ENCODE measurements at places on chromosomes 3 and 15.

DNA sequence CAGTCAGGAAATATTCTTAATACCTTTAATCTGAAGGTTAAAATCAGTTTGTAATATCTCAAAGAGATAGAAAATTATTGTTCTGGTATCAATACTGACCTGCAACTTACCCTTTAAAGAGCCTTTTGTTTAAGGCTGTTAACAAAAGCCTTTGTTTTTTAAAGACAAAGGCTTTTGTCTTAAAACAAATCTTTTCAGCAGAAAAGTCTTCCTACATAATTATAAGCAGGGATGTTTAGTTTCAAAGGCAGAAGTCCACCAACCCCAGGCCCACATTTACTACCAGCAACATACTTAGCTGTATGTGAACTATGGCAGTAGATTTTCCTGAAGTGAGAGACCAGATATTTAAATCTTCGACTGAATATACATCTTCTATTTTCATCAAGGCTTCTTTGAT lies 36.2 kb downstream of the SLC30A4 start:
- DNase-seq: no peak

DNA sequence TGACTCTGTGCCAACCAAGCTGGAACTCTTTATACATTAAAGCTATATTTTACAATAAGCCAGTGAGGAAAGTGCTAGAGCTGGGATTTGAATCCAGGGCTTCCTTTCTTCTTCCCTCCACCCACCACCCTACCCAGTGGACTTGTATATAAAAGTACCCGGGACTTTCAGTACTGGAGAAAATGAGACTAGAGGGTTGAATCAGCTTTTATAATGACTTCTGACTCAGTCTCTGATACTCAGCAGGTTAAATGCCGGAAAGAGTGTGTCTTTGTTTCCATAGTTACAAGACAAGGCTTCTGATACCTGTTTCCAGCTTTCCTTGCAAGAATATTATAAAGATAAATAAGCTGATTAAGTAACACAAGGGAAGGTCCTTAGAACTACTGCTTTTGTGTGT lies 80.9 kb downstream of the FRMD4B start:
- DNase-seq: no peak

- DNase-seq: no peak
Observed at GRCh38 chr3:23288286-23288685, 85.2 kb downstream of the UBE2E2 start.

DNA sequence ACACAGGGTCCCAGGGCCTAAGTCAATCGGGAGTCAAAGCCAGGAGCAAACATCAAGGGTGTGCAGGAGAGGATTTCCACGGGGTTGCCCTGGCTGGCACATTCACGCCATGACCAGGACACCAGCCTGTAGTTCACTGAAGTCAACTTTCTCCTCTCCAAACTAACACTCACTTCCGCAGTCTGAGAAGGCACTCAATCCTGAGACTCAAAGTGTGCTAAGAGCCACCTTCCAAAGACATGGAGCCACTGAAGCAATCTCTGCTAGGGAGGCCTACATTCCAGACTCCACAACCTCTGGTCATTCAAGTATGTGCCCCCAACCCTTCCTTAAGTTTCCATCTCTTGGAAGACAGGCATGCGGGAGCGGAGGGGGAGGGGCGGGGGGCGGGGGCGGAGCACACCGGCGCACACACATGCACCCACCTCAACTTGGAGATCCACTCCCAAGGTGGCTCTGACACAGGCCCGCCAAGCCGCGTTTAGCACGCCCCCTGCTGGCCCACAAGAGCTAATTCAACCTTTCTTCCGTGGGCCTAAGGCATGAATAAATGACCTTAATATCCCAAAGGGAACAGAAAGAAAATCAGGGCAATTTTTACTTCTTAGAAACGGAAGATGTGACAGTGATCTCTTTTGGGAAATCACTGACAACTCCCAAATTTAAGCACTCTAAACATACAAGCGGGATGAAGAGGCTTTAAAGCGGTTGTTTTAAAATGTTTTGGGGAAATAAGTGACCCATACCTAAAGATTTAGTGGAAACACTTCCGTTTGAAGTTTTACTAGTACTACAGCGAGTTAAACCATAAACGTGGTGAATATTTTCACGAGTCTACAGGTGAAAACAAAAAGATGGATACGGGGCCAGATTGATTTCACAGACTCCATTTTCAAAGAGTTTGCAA lies 162.5 kb upstream of the CHRNA7 start:
- peak; percentile 51 for DNase-seq

DNA sequence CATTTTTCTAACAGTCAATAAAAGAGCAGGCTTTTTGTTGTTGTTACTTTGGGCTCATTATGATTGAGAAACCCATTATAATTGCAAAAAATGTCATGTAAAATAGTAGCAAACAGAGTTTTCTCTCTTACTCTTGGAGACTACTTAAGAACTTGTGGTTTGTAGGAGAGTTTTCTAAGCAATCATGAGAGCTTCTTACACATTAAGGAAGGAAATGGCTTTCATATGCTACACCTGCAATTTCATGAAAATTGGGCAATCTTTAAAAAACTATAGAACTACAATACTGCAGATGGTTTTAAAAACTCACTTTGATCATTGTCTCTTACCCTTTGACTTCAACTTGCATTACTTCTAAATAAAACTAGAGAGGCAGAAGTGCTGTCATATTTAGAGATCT lies 701.8 kb downstream of the ZPLD1 start:
- DNase-seq: no peak

- DNase-seq: no peak
Observed at GRCh38 chr15:74461847-74462511, 1.0 kb upstream of the UBL7 start.

GRCh38 chr15:80480909-80481308 lies 76.7 kb downstream of the ARNT2 start:
- no peak for DNase-seq

DNA sequence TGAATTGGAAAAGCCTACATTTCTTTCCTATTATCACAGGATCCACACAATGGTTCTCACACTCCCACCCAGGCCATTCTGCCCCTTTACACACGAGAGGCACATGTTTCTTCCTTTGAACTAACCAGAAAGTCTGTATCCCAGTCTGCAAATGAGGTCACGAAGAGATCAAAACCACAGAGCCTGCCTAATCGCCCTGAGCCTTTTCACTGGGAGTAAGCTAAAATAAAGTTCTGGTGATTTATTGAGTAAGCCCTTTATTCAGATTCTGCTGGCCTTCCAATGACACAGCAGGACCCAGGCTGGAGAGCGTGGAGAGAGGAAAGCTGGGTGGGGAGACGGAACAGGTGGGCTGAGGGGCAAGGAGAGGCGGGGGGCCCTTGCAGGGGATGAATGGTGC lies 78.7 kb downstream of the ATP1B3 start:
- no peak for DNase-seq

- DNase-seq: no peak
Observed at GRCh38 chr3:125214738-125215137, 2.2 kb upstream of the SLC12A8 start.

DNA sequence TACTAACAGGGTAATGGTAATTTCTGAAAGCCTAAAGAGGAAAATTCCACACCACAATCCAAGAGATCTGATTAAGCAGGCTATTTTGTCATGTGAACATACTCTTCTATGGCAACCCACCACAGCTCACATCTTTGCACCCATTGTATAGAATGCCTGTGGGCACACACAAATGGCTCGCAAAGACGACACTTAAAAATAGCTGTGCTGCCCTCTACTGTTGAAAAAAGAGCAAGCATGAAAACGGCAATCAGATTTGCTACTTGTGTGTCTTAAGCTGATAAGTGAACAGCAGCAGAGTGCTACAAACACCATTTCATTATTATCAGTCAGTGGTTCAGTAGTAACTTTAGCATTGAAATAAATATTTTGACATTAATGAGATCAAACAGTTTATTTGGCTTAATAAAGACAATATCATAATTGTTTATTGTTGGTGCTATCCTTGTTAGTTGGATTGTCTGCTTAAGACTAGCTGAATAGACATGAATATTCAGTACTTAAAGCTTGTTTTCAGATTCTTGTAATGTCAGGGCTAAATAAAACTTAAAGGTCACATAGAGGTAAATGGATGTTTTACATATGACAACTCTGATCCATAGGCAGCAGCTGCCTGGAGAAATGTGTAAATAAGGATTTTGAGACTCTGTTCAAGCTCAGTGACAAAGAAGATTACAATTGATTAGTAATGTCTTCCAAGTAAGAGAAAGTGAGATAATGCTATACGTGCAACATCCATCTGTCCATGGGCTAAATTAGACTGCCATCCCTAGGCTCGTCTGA lies 199.1 kb downstream of the LRRN1 start:
- DNase-seq: peak; percentile 40

DNA sequence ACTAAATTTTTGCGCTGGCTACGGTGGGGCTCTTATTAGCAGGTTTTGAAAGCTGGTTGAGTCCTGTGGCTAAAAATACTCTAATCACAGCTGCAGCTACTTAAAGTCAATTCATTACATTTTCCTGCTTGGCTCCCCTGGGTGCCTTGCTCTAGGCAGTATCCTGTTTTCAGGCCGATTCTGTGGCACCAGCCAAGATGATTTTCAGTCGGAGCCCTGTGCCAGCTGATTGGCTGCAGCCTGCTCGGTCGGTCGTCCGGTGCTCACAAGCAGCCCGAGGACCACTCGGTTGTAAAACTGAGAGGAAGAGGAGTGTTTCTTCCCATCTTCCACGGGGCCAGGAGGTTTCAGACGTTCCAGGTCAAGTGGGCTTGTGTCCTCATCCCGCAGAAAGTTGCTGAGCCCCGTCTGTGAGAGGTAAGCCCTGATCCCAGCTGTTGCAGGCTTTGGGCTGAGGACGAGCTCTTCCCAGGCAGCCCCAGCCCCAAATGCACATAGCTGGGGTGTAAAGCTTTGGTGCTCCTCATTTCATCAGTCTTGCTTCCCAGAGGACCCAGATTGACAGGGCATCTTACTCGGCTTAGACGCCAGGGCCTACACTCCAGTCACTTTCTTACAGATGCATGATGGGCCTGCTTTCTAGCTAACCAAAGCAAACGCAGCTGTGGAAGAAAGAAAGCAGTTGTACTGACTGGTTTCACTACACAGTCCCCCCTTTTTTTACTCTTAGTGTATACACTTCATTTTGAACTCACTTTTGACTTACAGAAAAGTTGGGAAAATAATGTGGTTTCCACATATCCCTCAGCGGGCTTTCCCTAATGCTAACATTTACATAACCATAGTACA lies 15.9 kb downstream of the LYSMD4 start:
- no peak for DNase-seq

DNA sequence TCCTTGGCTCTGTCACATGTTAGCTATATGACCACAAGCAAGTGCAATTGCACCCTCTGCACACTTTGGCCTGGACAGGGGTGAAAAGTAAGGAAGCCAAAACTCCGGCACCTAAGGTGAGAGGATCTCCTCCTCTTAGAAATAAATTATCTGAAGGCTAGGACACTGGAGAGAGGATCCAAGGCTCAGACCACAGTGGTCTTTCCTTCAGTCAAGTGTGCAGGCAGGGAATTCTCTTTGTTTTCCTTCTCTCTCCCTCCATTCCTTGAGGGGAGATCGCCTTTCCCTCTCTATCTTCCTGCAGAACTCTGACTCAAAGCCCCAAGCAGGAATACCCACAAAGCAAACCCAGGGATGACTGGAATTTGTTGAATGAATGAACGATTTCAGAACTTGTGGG lies 3.1 kb upstream of the MEGF11 start:
- no peak for DNase-seq

- DNase-seq: peak; percentile 47
Observed at GRCh38 chr3:182325213-182325950, 467.9 kb upstream of the ATP11B start.

GRCh38 chr15:72365844-72366243 lies 10.0 kb downstream of the HEXA start:
- DNase-seq: no peak

DNA sequence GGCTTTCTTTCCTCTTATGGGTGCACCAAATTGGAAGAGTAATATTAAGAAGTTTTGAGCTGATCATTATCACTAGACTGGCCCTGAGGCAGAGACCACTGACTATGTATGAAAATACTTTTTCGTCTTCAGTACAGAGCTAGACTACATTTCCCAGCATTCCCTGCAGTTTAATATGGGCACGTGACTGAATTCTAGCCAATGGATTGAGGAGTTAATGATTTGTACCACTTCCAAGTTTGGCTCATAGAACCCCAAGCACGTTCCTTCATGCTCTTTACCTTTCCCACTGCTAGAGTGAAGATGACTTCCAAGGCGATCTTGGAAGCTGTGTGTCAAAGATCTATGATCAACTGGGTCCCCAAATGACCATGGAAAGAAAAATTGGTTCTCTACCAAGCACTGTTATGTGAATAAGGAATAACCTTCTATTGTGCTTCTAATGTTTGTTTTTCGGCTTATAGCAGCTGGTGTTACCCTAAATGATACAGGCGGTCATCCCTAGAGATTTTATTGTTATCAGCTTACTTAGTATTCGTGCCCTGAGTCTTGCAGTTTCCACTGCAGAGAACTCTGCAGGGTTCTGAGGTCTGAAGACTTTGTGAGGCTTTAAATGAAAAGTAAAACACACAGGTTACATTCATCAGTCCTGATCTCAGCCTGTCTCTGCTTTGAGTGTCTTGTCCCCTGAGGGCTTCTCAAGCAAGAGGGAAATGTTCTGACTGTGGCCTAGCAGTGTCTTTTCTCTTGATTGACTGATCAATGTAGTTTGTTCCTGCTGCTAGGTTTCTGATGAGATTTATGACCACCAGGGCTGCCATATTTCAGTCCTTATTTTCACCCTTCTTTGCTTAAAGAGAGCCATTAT lies 486.8 kb downstream of the PDCD6IP start:
- DNase-seq: no peak

Measured in SHP77 (cell line).